ENCODE measurements at places on chromosomes 12 and 14.

GRCh38 chr12:19130224-19131024 lies 891 bp downstream of the PLEKHA5 start:
- DNase-seq: no peak

- DNase-seq: no peak
Observed at GRCh38 chr12:19547271-19547671, 108.0 kb downstream of the AEBP2 start.

GRCh38 chr12:96336489-96336888 lies 63.8 kb downstream of the CDK17 start:
- DNase-seq: no peak

GRCh38 chr14:103078420-103078749 lies 5.6 kb upstream of the LBHD2 start:
- DNase-seq: peak; percentile 83

- DNase-seq: no peak
Observed at GRCh38 chr12:121299662-121300061, 3.2 kb upstream of the CAMKK2 start.

- DNase-seq: no peak
Observed at GRCh38 chr12:111196532-111196931, 172.4 kb downstream of the PHETA1 start.

- no peak for DNase-seq
Observed at GRCh38 chr12:83093426-83093825, 406.7 kb downstream of the TMTC2 start.

- no peak for DNase-seq
Observed at GRCh38 chr12:94240171-94240570, 91.8 kb downstream of the PLXNC1 start.

- no peak for DNase-seq
Observed at GRCh38 chr14:105058521-105059034, 6.7 kb downstream of the GPR132 start.

DNA sequence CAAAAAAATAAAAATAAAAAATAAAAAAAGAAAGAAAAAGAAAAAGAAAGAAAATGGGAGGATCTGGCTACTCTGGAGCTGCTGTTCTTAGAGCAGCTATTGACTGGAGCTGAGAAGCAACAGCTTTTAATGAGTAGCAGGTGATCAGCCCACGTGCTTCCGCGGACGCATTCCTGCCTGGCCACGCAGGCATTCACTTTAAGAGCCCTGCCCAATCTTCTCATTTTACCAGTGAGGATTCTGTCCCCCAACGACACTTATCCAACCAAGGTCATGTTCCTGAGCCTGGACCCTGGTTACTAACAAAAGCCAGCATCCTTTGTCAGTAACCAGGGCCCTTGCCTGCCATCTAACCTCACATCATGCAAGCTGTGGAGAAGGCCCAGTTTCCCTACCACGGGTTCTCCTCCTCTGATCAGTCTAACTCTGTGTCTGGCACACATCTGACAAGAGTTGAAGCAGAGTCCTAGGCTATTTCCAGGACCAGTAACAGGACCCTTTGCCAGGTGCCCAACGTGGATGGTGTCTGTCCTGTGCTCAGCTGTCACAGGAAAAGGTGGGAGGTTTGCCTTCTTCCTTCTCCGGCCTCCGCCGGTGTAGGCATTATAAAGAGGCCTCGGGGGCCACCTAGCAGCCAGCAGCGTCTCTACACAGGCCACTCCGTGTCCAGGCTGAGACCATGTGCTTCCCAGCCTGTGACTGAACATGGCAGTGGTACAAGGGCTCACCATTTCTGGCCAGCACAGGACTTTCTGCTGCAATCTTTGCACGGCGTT lies 60.9 kb upstream of the GPATCH2L start:
- DNase-seq: no peak

DNA sequence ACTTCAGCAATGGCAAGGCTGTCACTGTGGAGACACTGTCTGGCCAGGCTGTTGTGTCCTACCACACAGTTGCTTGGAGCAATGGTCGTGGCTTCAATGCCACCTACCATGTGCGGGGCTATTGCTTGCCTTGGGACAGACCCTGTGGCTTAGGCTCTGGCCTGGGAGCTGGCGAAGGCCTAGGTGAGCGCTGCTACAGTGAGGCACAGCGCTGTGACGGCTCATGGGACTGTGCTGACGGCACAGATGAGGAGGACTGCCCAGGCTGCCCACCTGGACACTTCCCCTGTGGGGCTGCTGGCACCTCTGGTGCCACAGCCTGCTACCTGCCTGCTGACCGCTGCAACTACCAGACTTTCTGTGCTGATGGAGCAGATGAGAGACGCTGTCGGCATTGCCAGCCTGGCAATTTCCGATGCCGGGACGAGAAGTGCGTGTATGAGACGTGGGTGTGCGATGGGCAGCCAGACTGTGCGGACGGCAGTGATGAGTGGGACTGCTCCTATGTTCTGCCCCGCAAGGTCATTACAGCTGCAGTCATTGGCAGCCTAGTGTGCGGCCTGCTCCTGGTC lies 4.3 kb downstream of the LRP10 start:
- DNase-seq: no peak

DNA sequence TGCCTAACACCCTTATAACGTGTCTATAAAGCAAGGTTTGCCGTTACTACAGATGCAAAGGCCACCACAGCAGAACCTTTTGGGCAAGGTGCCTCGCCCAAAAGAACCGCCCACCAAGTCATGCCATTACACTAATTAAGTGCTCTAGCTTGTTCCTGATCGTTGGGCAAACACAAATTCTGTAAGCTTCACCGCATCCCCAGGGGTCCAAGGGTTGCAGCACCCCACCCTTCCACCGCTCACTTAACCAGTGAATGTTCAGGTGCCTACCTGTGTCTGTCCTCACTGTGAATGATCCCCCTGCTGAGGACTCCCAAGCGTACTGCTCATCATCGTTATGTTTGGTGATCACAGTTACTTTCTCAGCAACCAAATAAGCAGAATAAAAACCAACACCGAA lies 1.4 kb downstream of the HSP90AA1 start:
- peak; percentile 43 for DNase-seq

GRCh38 chr14:95167177-95167576 lies 9.8 kb upstream of the DICER1 start:
- DNase-seq: no peak

GRCh38 chr12:82583756-82584155 lies 103.0 kb upstream of the TMTC2 start:
- no peak for DNase-seq

- no peak for DNase-seq
Observed at GRCh38 chr12:72281126-72281525, 9.0 kb downstream of the TRHDE start.

- DNase-seq: no peak
Observed at GRCh38 chr14:64500088-64500487, 3.5 kb downstream of the ZBTB25 start.

DNA sequence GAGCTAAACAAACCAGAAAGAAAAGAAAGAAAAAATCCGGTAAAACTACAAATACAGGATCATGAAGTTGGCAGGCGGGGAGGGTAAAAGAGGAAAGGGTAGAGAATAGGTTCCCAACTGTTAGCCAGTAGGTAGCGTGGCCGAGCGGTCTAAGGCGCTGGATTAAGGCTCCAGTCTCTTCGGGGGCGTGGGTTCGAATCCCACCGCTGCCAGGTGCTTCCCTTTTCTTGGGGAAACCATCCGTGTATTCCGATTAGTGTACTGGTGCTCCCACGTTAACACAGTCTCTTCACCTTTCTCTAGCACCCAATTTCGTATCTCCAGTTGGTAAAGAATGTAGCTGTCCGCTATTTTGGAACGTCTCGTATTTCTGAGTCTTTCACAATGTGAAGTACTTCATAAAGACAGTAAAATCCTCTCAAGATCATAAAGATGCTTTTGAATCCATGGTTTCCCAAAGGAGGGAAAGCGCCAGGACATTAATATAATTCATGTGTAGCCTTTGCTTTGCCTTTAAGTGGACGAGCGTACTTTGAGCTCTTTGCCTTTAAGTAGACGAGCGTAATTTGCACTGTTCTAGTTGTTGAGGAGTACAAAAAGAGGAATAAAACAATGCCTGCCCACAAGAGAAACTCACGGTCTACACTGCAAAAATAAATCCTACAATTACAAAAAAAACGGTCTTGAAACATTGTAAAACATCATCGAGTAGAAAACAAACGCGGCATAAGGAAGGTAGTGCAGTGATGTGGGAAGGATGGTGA lies 19.0 kb upstream of the RNASE12 start:
- peak; percentile 83 for DNase-seq

GRCh38 chr12:42135259-42135814 lies 9.3 kb downstream of the GXYLT1 start:
- DNase-seq: no peak

DNA sequence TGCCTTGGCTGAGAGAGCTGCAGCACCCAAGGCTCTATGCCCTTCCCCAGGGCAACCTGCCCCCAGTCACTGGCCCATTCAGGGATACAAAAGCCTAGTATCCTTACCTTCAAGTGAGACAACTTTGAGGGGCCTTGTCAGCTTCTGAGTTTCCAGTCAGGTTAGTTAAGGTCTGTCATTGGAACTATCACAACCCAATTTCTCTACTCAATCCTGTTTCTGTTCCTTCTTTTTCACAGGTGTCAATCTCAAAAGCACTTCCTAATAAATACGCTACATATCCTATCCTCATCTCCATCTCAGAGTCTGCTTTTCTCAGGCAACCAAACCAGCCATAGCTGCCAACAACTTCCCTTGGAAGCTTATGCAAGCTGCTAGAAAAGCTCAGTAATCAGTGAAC lies 4.9 kb upstream of the PTGDR start:
- DNase-seq: no peak

DNA sequence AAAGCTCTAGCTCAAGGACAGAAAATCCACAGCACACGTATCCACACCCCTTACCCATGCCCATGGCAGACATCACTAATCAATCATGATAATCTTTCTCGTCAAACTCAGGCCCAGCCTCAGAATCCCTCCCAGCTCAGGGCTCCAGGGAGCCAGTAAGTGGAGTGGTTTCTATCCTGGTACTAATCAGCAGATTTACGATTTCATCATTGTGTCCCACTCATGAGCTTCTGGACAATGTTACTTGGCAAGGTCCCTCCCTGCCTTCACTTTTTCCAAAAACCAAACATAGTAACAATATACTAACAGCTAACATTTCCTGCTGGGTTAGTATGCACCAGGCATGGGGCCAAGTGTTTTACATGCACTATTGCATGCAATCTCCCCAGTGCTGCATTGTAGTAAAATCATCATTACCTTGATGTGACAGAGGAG lies 45.8 kb upstream of the NCOR2 start:
- no peak for DNase-seq

DNA sequence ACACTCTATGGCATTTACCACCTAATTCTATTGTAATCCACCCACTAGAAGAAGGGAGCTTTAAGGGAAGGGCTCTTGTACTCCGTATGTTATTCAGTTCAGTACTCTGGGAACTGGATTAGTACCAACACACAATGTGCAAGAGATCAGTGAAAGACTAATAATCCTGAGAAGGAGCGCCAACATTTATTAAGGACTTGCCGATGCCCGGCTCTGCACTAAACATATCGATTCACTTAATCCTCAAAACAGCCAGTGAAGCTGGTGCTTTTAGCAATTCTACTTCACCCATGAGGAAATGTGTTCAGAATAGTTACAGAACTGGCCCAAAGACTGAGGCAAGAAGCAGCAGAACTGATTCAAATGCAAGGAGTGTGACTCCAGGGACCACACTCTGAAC lies 80.9 kb downstream of the RPS6KA5 start:
- DNase-seq: no peak

DNA sequence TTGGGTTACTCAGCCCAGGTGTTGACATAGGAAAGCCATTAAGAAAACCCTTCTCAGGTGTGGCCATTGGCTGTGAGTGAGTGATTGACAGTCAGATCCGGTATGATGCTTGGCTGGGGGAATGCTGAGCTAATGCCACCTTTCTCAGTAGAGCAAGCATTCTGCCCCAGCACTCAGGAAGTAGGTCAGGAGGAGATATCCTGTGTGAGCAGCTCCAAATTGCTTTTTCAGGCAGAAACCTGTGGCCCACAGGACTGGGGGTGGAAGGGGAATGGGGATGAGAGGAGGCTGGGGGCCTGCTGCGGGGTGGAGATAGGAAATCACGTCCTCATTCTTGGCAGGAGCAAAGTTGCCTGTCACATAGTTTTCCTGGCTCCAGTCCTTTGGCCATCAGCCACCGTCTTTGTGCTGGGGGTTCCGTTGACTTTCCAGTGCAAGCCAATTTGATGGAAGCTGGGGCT lies 55.7 kb downstream of the NINJ2 start:
- DNase-seq: peak; percentile 45

DNA sequence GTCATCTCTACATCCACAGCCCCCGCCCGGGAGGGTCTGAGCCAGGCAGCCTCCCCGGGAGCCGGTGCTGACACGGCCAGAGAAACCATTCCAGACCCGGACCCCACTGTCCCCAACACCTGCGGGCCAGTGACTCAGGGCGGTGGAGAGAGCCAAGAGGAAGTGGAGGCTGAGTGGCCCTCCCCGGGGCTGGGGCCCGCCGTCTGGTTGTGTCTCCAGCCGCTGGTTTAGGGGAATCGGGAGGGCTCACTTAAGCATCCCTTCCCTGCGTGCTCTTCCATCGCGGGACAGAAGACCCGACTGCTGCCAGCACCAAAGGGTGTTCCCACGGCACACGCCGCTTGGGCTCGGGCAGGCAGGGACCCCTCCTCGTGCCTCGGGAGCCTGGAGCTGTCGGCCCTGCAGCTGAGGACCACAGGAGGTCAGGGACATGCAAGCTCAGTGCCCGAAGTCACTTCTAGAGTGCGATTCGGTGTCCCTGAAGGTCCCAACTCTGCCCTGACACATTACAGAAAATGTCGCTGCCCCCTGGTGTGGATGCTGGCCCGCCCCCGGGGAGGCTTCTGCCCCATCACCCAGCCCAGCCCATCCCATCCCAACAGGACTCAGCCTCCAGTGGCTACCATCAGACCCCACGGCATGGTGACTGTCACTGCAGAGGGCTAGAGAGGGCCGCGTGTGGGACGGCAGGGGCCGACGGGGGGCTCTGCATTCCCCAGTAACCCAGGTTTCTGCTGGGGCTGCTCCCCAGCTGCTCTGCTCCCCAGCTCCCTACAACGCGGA lies 50.8 kb downstream of the GALNT9 start:
- DNase-seq: no peak

Measured in activated CD8-positive, alpha-beta memory T cell treated with anti-CD3 and anti-CD28 coated beads, Interleukin-2, amount 10 ng/mL, durations not matched to agents 7 days and 5 days (primary cell).